Naive thymus-derived CD8-positive, alpha-beta T cell (primary cell): ENCODE measurements at places on chromosomes 12 and 14. TPM values are rescaled to one million over a fixed set of nuclear protein-coding genes. Genes with fewer than 3 reads are reported as not detected.

- DNase-seq, result no peak
These were observed 638.5 kb upstream of the FLRT2 start for GRCh38 chr14:84891404-84891803.

DNA sequence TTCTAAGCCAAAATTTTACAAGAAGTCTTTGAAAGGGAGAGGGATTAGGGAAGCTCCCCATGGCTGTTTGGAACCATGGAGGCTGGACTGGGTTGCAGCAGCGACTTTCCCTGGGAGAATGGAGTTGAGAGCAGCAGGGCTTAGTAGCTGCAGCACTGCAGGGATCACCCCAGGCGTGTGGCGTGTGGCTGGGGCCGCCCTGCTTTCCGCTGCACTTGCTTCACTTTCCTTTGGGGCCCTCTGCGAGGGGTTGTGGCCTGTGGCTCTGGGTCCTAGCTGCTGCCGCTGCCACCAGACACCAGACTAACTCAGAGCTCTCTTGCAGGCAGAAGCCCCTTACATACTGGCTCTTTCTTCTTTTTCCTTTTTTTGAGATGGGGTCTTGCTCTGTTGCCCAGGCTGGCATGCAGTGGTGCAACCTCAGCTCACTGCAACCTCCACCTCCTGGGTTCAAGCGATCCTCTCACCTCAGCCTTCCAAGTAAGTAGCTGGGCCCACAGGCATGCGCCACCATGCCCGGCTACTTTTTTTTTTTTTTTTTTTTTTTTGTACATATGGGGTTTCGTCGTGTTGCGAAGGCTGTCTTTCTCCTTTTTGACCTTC is 25.4 kb downstream of the CCDC62 start:
- DNase-seq, result no peak

Gene TAS2R9
- total RNA-seq, result not detected

DNA sequence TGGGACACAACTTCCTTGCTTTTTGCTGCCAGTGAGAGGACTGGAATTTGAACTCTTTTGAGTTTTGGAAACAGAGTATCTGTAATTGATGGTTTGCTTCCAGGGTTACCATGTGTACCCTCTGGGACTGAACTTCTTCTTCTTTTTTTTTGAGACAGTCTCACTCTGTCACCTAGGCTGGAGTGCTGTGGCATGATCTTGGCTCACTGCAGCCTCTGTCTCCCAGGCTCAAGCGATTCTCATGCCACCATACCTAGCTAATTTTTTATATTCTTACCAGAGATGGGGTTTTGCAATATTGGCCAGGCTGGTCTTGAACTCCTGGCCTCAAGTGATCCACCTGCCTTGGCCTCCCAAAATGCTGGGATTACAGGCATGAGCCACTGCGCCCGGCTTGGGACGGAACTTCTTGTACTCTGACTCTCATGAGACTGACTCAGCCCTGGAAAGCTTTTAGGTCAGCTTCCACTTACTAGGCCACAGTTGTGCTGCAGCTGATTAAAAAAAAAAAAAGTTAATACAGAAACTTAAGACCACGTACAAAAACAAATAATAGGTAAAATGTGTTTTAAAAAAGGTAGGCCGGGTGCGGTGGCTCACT is 15.8 kb downstream of the SEL1L start:
- DNase-seq, result no peak

GRCh38 chr12:30926243-30927221 is at the start of gene TSPAN11:
Gene TSPAN11, plus strand, starts transcription at chr12:30926748. Its CDS starts 27,244 bp downstream, at chr12:30953992.
- DNase-seq, result no peak

DNA sequence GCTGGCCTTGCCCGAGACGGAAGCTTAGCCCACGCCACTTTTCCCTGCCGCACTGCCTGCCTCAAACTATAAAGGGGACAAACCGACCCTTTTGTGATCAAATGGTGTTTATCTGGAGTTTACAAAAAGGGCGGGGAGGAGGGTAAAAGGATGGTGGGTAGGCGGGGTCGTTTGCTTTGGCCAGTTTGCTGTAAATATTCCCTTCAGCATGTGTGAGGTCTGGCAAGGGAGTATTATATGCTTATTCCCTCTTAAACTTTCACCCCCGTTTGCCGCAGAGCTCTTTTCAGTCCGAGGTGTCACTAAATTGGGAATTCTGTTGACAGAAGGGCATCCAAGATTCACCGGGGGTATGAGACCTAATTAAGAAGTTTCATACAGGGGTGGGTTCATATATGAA is 3.8 kb upstream of the TBX3 start:
- no peak for DNase-seq

Gene SLC5A8
- total RNA-seq, result not detected

Gene PRKAG1
- total RNA-seq, result 49.5 TPM

GRCh38 chr14:55190906-55191202 is 531 bp downstream of the DLGAP5 start:
- no peak for DNase-seq

Gene MAP1LC3B2
- 1.6 TPM for total RNA-seq
